CD14-positive monocyte (primary cell): ENCODE measurements at places on chromosomes 2 and 18.

DNA sequence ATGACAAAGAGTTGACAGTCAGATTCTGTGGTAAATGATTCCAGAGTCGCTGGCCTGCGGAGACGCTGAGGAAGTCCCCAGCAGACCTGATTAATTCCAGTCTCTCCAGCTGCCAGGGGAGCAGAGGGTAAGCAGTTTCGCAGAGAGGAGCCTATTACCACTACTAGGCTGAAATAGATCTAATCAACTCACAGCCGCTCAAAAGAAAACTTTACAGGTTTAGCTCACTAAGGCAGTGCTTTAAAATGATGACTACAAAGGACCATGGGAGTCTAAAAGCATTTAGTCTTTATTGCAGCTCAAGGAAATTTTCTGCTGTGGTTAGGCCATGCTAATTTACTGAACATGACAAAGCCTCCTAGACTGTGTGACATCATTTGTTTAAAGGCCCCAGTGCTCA is 445.6 kb upstream of the POU3F3 start:
- DNase-seq, result no peak

DNA sequence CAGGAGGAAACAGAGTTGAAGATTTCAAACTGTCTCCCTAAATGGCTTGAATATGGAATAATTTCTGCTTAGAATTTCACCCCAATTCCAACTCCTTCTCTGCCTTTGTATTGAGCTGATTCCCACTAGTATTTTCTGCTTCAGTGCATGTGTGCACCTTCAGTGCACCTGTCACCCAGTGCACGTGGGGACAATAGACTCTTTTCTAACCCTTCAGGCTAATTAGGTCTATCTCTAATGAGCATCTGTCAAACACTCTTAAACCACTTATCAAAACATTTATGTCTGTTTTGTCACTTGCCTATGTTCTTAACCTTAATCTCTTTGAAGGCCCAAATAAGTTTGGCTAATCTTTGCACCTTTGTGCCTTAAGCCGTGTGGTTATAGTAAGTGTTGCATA is 232.0 kb upstream of the NETO1 start:
- DNase-seq, result no peak

- no peak for DNase-seq
Measured at GRCh38 chr18:26418225-26418624, 130.1 kb downstream of the KCTD1 start.

- DNase-seq, result peak; percentile 23
Measured at GRCh38 chr2:230864605-230865306, at the start of gene ITM2C. ITM2C (plus strand) TSS chr2:230864942; CDS start chr2:230865026, 84 bp downstream.

- DNase-seq, result no peak
Measured at GRCh38 chr2:163121483-163121882, 282.9 kb upstream of the KCNH7 start.

DNA sequence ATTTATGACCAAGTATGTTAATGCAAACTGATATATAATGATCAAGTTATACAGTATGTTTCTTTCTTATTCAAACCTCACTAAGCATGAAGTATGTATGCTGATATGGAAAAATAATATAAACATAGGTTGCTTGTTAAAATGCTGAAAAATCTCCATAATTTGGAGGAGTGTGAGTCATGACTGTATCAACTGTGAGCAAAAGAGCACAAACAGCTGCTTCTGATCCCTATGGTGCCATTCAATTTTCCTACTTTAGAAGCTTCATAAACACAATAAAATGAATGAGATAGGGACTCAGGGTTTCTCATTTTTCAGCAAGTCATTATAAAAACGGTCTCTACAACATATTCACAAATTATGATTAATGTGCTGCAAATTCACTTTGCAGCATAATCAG is 129.9 kb upstream of the TFPI start:
- no peak for DNase-seq

DNA sequence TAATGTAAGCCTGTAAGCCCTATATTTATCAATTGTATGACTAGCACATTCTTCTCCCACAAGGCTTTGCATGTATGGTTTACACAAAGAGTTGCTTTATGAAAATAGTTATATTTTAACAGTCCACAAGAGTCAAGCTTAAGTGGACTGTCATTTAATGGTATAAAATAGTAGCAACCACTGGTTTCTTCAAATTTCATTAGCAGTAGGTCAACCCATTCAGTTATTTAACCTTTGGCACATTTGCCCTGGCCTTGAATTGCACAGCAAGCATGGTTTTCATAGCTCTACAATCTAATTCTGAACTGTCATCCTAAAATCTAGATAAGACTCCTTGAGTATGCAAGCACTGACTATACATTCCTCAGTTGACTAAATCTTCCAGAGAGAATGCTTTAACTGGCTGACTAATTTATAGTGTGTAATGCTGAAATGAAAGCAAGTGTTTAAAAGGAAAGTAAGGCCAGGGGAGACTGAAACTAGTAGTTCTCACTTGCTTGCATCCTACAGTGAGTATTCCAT is 1.8 kb downstream of the DPP4 start:
- DNase-seq, result no peak

GRCh38 chr2:60438131-60438530 is 115.3 kb downstream of the BCL11A start:
- no peak for DNase-seq

- DNase-seq, result no peak
Measured at GRCh38 chr2:23354554-23354953, 30.4 kb upstream of the KLHL29 start.

- no peak for DNase-seq
Measured at GRCh38 chr2:180450841-180451240, 443.7 kb upstream of the CWC22 start.

GRCh38 chr2:239865059-239865639 is 160.0 kb downstream of the NDUFA10 start:
- DNase-seq, result no peak

- no peak for DNase-seq
Measured at GRCh38 chr2:8827729-8828128, 9.7 kb downstream of the KIDINS220 start.

GRCh38 chr2:183347969-183348368 is 223.7 kb downstream of the NUP35 start:
- DNase-seq, result no peak

- peak; percentile 66 for DNase-seq
Measured at GRCh38 chr2:11945139-11946126, 199.0 kb downstream of the LPIN1 start.

- no peak for DNase-seq
Measured at GRCh38 chr2:138486363-138487198, 15.0 kb upstream of the SPOPL start.

DNA sequence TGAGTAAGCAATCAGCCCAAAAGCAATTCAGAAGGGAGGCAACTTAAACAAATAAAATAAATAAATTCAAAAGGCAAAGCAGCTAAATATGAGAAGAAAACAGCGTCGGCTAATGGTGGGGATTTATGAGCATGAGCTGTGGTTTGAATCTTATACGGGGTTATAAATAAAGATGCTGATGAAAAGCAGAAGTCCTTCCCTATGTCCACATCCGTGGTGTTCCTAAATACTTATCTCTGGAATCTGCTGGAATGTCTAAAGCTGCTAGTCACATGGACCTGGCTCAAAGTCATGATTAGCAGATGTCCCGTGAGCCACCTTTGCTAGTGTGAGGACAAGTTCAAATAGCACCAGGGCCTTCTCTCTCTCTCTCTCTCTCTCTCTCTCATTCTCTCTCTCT is 33.8 kb downstream of the SMIM21 start:
- DNase-seq, result no peak

DNA sequence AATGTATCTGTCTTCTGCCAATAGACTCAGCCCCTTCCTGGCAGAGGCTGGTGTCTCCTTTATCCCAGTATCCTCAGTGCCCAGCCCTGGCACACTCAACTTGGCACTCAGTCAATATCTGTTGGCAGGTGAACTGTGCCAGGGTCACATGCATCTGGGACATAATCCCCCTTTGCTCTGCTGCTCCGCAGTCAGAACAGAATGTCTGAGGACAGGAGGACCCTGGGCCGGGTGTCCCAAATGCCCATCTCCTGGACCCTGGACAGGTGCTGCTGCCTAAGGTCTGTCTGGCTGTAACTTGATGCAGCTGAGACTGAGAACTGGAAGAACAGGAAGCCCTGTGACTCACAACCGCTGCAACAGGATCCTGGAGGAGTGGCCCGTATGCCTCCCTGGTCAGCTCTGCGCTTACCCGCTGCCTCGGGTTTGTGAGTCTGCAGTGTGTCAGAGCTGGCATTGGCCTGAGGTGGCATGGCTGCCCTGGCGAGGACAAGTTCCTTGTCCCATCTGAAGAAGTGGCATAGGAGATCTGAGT is 11.4 kb downstream of the HK2 start:
- peak; percentile 95 for DNase-seq

GRCh38 chr2:132420816-132421805 is 4.5 kb downstream of the GPR39 start:
- DNase-seq, result no peak

DNA sequence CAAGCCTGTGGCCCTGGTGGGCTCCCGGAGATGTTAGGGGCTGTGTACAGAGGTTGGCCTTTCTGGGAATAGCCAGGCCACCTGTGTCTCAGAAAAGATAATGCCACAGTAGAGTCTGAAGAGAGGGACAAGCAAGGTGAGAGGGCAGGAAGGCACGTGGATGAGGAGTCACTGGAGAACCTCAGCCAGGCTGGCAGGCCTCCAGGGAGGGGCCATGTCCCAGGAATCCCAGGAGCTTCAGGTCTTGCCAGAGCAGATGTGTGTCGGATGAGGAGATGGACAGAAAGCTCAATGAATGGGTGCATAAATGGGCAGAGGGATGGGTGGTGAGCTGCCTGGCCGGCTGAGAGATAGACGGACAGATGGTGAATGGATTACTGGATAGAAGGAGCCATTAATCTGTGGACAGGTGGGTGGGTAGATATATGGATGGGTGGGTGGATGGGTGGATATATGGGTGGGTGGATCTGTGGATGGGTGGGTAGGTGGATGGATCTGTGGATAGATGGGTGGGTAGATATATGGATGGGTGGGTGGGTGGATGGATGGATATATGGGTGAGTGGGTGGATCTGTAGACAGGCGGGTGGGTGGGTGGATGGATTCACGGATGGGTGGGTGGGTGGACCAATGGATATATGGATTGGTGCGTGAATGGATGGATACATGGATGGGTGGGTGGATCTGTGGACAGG is 7.9 kb upstream of the OTOF start:
- no peak for DNase-seq

- DNase-seq, result no peak
Measured at GRCh38 chr18:49014605-49015267, 64.0 kb upstream of the SMAD7 start.

DNA sequence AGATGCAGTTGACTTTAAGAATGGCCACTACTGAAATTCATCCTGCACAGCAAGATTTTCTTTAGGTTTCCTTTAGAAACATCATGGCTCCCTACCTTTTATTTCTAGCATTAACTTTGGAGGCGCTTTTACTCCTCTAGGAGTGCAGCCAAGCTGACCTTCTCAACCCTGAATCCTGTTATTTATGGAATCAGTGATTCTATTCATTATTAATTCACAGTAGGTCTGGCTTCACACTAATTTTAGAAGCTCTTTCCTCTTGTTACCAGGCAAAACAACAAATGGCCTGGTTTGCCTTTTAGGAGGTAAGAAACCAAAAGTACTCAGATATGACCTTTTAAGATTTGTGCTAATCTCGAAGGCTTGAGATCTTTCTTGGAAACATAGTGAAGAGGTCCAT is 93.0 kb upstream of the PELI1 start:
- DNase-seq, result no peak

- DNase-seq, result no peak
Measured at GRCh38 chr18:67574749-67575148, 58.2 kb upstream of the DSEL start.

GRCh38 chr2:150811259-150811855 is 323.9 kb upstream of the RND3 start:
- no peak for DNase-seq

DNA sequence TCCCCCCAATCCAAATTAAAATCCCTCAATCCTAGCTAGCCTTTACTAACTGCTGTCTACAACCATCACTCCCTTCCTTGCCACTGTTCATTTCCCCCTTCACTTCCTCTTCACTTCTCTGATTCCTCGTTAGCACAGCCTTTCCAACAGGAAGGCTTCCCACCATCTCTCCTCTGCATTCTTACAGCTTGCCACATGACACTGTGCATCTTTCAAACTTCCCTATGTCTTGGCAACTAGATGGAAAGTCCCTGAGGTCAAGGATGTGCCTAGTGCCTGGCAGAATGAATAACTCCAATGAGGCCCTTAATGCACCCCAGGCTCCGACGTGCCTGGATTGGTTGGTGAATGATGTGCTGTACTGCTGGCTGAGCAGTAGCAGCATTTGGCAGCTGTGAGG is 15.2 kb downstream of the SAP130 start:
- DNase-seq, result no peak

GRCh38 chr2:191636235-191636543 is 41.7 kb upstream of the NABP1 start:
- DNase-seq, result no peak

DNA sequence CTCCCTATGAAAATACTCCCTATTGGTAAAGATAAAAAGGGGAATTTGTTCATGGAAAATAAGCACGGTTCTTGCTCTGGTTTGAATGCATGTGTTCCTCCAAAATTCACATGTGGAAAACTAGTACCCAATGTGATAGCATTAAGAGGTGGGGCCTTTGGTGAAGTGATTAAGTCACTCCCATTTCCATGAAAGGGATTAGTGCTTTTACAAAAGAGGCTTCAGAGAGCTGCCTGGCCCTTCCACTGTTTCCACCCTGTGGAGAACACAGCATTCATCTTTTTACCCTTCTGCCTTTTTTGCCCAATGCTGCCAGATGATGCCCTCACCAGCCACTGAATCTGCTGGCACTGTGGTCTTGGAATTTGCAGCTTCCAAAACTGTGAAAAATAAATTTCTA is 666.8 kb downstream of the ARHGAP15 start:
- DNase-seq, result no peak

- no peak for DNase-seq
Measured at GRCh38 chr18:63311118-63312018, 8.2 kb downstream of the BCL2 start.
